ENCODE measurements at places on chromosomes 6 and 20.

- DNase-seq: no peak
These were observed 82.2 kb downstream of the TIAM2 start for GRCh38 chr6:155077331-155077730.

DNA sequence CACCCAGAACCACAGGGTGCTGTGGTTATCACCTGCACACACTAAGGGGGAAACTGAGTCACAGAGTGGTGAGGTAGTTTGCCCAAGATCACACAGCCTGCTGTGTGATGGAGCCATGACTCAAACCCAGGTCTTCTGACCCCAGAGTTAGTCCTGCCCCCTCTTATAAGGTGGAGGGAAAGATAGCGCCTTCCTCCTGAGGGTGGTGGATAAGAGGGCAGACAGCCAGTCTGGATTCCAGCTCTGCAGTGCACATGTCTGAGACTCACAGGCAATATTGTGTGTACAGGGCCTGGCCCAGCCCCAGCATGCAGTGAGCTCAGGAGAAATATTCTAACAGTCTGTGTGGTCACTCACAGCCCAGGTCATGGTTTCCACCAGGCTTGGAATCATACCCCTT is 393.7 kb downstream of the CDH4 start:
- no peak for DNase-seq

- DNase-seq: no peak
These were observed 42.1 kb downstream of the KLHL31 start for GRCh38 chr6:53623497-53623896.

GRCh38 chr20:57128044-57128757 is 138.2 kb downstream of the BMP7 start:
- no peak for DNase-seq

GRCh38 chr6:4272996-4273395 is 137.6 kb upstream of the ECI2 start:
- DNase-seq: no peak

DNA sequence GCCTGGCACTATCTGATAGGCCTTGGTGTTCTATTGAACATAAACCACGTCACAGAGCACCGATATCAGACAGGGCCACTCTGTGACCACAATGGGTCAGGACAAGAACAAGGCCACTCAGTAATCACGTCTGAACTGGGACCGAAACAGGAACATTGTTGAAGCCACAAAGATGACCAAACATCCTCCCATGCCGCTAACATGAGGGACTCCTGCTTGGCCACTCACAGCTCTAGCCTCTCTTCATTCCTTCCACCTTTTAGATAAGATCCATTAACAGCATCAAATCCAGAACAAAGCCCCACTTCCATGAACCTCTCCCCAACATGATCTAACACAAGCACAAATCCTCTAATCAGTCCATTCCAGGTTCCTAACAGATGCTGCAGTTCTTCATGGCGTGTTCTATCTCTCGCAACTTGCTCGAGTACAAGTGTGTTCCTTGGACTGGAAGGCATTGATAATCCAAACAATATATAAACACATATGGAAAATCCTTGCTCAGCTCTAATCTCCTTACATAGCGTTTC is 7.4 kb downstream of the SIRT5 start:
- no peak for DNase-seq

GRCh38 chr20:52459150-52459549 is 267.6 kb upstream of the ZFP64 start:
- DNase-seq: no peak

GRCh38 chr6:43299338-43300293 is 1.6 kb downstream of the SLC22A7 start:
- DNase-seq: no peak

- DNase-seq: no peak
These were observed 2.9 kb downstream of the ARG1 start for GRCh38 chr6:131575834-131576478.

DNA sequence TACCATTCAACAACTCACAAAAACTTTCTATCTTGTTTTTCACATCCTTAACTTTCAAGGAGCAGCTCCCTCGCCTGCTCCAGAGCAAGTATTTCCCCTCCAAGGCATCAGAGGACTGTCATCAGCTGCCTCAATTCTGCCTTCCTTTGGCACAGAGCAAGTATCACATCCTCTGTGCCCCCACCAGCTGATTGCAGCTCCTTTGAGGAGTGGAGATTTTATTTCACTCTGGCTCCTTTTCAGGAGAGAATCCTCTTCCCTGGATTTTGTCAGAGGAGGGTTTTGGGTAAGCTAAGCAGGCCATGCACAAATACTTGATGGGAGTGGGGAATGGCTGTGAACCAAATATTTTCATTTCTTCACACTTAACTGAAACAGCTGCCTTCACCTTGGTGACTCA is 610.5 kb upstream of the FLRT3 start:
- no peak for DNase-seq

GRCh38 chr6:149500096-149500495 is 15.3 kb upstream of the ZC3H12D start:
- DNase-seq: no peak

- DNase-seq: no peak
These were observed 516 bp downstream of the LRRC1 start for GRCh38 chr6:53795340-53795701.

GRCh38 chr6:145244349-145245100 is 490.8 kb downstream of the EPM2A start:
- peak; percentile 16 for DNase-seq

GRCh38 chr20:64258071-64258823 is 2.7 kb downstream of the PCMTD2 start:
- no peak for DNase-seq

GRCh38 chr20:56299362-56299761 is 50.8 kb downstream of the MC3R start:
- DNase-seq: no peak
